ENCODE measurements at places on chromosomes 3 and 15. TPM values are rescaled to one million over a fixed set of nuclear protein-coding genes. Genes with fewer than 3 reads are reported as not detected.

DNA sequence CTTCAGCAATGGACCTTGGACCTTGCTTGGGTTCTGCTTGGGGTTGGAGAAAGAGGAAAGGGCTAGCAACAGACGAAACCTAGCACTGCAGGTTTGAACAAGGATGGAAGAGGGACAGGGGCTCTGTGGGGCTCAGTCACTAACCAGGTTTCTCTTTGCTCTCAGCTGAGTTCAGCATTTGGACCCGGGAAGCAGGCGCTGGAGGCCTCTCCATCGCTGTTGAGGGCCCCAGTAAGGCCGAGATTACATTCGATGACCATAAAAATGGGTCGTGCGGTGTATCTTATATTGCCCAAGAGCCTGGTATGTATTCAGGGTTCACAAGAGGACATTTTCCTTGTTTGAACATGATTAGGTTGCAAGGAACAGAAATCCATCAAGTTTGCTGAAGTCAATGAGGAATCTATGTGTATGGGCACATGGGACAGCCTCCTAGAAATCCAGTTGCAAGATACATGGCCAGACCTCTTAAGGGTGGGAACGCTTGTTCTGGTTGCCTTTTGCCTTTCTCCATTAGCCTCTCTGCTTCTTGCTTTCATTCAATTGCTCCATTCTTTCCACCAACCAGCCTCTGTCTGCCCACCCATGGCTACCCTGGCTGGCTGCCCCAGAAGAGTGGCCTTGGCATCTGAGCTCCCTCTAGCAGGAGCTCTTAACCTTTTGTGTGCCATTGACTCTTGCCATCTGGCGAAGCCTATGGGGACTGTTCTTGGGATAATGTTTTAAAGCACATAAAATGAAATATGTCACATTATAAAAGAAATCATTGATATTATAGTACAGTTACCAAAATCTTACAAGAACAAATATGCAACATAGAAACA lies 55.9 kb downstream of the DNASE1L3 start:
- DNase-seq = no peak

- no peak for DNase-seq
Measured at GRCh38 chr15:33834892-33835743, 133.2 kb upstream of the CHRM5 start.

- no peak for DNase-seq
Measured at GRCh38 chr3:21859124-21860081, 108.4 kb upstream of the ZNF385D start.

GRCh38 chr3:184540777-184541681 lies 20.6 kb upstream of the EPHB3 start:
- DNase-seq = peak; percentile 89

GRCh38 chr3:71786217-71786549 lies 1.2 kb upstream of the PROK2 start:
- no peak for DNase-seq

DNA sequence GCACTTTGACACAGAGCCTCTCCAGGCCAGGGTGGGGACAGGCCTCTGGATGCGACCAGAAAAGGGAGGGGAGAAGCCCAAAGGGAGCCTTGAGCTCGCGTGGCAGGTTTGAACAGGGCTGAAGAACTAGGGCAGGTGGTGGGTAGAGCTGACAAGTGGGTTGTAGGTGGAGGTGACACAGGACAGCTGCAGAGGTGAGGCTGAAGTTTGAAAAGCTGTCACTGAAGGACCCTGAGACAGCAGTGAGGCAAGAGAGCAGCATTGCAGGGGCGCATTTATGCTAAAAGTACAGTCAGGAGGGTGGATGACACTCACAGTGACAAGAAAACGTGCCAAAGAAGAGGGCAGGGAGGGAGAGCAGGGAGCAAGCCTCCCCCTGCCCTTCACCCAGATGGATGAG lies 21.8 kb upstream of the EPB42 start:
- DNase-seq = no peak

DNA sequence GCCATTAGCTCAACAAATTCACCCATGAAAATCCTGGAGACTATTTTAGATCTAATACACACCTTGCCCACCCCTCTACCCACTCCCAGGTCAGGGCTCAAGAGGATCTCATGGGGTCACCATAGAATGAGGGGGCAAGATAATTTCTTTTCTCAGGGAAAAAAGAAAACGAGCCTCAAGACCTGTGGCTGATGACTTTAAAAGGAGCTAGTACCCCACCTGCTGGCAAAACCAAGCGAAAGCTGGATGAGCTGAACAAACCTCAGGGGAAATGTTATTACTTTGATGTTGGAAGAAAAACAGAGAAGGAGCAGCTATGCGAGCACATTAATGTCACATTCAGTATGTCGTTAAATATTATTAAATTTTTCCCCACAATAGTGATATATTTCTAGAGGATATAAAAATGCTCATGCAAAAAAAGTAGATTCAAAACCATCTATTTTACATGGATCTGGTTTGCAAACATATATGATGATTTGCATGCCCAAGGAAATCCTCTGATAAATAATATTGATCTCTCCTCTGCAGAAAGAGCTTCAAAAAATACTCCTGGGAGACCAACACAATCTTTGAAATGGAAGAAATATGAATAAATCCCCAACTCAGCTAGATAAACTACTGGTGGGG lies 37.7 kb downstream of the PLD1 start:
- peak; percentile 74 for DNase-seq

GRCh38 chr3:4979428-4980228 lies at the start of gene BHLHE40:
TSS of gene BHLHE40 (plus strand) at chr3:4979437. CDS start at chr3:4979719, 282 bp downstream.
- no peak for DNase-seq

DNA sequence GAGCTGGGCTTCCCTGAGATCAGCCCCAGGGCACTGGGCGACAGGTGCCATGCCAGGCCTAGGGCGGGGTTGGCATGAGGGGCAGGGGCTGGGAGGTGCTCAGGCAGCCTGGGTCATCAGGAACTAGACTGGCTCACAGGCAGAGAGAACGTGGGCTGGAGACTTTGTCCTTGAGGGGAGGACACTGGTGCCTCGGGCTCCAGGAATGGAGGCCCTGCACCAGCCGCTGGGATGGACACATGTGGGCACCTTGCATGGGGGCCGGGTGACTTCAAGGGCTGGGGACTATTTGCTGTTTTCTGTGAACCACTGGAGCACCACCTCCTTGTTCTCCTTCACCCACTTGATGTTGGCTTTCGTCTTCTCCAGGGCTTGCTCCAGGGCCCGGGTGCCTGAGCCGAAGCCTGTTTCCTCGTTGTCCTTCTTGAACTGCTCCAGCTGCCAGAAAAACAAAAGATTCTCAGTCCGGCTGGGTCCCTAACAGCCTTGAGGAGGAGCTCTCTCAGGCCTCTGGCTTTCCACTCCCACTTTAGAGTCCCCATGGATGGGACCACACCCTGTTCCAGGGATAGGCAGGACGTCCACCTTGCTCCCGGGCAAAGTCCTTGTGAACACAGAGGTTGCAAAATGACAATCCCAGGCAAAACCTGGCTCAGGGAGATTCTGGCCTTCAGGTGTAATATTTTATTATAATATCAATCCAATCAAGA lies 9.1 kb downstream of the MESP2 start:
- peak; percentile 51 for DNase-seq

DNA sequence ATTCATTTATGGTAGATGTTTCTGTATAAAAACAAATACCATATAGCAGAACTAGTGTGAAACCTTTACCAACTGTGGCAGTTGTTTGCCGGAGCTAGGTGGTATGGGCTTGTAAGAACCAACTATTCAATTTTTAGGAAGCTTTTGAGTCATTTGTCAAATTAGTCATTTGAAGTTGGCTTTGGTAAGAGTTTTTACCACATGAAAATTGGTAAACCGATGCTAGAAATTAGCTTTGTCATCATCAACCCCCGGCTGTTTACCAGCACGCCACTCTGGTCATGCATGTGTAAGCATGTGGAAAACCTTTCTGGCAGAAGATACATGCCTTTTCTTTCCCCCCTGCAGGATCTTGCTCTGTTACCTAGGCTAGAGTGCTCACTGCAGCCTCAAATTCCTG lies 63.3 kb downstream of the IL1RAP start:
- DNase-seq = no peak

- no peak for DNase-seq
Measured at GRCh38 chr3:111662907-111663306, 67.8 kb upstream of the ZBED2 start.

GRCh38 chr3:59878038-59878427 lies 828.2 kb upstream of the CFAP20DC start:
- peak; percentile 80 for DNase-seq

DNA sequence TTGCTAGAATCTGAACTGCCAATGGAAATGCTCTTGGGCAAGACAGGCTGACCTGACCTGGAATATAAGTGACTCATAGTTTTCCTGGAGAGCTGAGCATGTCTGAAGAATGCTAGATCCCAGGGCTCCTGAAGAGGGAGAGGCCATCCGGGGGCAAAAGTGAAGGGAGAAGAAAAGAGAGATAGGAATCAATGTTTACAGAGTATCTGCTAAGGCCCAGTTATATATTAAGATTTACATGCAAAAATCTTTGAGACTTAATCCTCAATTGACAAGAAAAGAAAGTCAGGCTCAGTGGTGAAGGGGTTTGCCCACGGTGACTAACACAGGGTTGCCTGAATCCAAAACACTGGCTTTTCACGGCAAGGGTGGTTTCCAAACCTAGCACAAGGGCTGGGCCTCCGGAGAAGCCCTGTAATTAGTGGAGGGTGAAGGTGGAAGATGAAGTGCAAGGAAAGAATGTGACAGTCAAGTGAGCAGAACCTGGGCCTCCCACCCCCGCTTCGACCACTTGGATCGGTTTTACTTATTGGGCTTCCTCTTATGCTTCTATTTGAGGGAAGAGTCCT lies 91.7 kb upstream of the FGF12 start:
- peak; percentile 85 for DNase-seq

- peak; percentile 91 for DNase-seq
Measured at GRCh38 chr3:11096266-11097139, 57.8 kb upstream of the HRH1 start.

- no peak for DNase-seq
Measured at GRCh38 chr3:125309476-125309875, 65.6 kb downstream of the ZNF148 start.

DNA sequence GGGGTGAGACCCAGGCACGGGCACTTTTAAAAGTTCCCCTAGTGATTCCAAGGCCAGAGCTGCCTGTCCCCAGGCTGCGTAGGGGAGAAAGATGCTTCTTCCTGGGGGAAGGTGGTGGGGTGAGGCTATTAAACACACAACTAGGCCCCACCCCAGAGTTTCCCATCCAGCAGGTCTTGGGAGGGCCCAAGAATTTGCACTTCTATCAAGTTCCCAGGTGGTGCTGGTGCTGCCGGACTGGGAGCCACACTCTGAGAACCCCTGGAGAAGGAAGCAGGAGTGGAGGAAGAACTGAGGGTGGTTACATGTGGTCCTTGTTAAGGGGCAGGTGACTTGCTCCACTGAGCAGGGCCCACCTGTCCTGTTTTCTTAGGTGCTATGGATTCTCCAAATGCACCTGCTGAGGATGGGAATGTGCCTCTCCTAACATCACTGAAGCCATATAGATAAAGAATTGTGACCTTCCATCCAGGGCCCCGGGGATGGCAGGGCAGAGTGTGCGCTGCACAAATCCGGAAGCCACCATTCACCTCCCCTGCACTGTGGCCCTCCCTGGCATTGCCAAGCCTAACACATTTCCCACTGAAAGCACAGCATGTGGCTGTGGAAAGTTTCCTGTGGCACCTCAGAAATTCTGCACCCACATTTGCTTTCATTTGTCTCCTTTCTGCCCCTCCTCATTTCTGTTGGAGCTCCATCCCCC lies 111.5 kb upstream of the MEF2A start:
- DNase-seq = no peak

- peak; percentile 35 for DNase-seq
Measured at GRCh38 chr15:101439920-101440319, 49.6 kb downstream of the PCSK6 start.

DNA sequence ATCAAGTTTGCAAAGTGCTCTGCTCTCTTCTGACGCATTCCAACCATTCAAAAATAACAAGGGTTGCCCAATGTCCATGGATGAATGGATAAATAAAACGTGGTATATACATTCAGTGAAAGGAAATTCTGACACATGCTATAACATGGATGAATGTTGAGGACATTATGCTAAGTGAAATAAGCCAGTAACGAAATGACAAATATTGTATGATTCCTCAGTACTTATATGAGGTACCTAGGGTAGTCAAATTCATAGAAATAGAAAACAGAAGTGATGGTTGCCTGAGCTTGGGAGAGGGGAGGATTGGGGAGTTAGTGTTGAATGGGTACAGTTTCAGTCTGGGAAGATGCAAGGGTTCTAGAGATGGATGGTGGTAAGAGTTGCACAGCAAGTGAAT lies 33.9 kb downstream of the SH3BP5 start:
- no peak for DNase-seq

- DNase-seq = no peak
Measured at GRCh38 chr15:85625856-85626255, 168.9 kb downstream of the KLHL25 start.

DNA sequence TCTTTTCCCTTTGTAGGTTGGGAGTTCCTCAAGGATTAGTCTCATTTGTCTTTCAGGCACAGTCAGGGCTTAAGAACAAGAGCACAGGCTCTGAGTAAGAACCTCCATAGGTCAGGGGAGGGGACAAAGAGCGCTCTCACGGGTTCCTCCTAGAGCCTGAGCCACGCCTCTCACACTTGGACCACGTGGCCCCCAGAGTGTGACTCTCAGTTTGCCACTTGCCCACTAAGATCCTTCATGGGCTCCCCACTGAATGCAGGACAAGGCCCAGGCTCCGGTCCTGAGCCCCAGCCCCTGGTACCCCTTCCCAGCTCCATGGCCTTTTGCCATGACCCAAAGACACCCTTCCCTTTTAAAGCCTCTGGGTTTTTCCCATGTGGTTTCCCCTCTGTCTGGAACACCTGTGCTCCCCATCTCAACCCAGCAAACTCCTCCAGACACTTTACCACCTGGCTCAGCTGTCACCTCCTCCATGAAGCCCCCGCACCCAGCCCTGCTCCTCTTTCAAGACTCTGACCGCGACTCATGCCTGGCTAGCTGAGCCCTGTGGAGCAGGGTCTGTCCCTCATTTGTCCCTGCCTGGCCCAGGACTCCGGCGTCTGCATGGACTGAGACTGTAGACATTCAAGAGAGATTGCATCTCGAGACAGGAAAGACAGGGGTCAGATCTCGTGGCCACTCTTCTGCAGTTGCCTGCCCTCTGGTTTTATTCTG lies 32.7 kb downstream of the IQSEC1 start:
- no peak for DNase-seq

DNA sequence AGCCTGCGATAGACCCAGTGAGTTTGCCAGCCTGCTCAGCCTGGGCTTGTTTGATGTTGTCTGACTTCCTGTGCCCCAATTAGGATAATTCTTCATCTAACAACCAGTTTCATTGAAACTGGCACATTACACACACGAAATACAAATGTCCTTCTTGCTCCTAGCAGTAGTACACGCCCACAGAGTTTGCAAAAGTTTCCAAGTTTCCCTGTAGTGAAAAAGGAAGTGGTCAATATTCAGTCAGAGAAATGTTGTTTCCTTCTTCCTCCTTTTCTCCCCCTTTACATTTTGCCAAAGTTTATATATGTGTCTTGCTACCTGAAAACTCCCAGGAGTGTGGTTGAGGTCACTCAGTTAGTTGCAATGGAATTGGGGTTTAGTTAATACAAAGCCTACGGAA lies 58.4 kb upstream of the LRTM1 start:
- no peak for DNase-seq

- no peak for DNase-seq
Measured at GRCh38 chr15:84079885-84080777, 155.4 kb upstream of the GOLGA6L4 start.

Gene EPM2AIP1
- total RNA-seq = 7.8 TPM

Gene HTR3E
- not detected for total RNA-seq

Gene IMPG2
- 0.17 TPM for total RNA-seq

Gene SATB1
- 15.6 TPM for total RNA-seq

Gene MYRIP
- not detected for total RNA-seq

Gene PLXNA1
- total RNA-seq = 30.0 TPM

Gene GATM
- 0.87 TPM for total RNA-seq

Gene ACAD11
- total RNA-seq = 4.7 TPM

Gene KNG1
- not detected for total RNA-seq

Gene CCK
- not detected for total RNA-seq

Gene PLS1
- 20.1 TPM for total RNA-seq

Gene SEMA3G
- total RNA-seq = 0.77 TPM

Gene CCDC54
- not detected for total RNA-seq
